Activated naive CD4-positive, alpha-beta T cell treated with Interleukin-2 at 50 U/mL for 16 hours (primary cell): ENCODE measurements at places on chromosomes 1 and 21.

DNA sequence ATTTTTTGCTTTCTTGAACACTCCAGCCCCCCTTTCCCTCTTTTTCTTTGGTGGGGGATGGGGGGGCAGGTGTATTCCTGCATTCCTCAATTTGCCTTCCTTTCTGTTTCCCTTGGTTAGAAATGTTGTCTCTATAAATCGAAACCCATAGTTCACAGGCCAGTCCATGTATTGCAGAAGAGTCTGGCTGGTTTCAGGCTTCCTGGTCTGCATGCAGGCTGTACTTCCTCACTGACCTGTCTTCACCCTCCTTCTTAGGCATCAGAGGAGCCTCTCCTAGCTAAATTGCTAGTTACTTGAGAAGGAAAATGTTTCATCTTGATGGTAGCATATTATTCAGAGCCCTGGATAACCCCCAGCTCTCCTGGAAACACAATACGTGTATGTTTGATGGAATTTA is 140.0 kb downstream of the SPATA46 start:
- DNase-seq: no peak

DNA sequence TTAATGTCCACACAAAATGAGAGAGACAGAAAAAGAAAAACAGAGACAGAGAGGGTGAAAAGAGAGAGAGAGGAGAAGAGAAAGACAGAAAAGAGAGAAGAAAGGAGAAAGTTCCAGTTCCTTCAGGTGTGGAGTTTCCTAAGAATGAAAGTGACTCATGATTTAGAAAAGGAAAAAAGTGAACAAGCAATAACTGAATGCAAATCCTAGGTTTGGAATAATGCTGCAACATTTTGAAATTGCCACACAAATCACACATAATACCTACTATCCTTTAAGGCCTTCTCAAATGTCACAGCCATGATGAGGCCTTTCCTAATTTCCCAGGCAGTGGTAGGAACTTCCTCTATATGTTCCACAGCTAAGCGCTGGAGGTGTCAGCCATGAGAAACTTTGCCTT is 31.5 kb upstream of the XPR1 start:
- no peak for DNase-seq

GRCh38 chr1:213446496-213446895 is 395.5 kb downstream of the RPS6KC1 start:
- no peak for DNase-seq

DNA sequence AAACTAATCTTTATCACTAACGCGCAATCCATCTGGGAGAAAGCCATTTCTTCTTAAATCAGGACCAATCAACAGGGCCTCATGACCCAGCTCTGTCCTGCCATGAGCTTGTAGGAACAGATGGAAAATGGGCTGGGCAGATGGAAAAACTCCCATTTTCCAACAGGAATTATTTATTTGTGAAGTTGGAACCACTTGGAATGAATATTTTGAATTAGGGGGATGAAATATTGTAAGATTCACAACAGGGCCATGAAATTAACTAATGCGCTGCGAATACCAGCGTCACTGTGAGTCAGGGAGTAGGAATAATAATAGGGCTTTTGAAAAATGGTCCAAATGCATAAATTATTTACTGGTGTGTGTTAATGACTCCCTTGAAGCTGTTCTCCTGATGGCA is 53.1 kb upstream of the CYP2J2 start:
- DNase-seq: no peak
